NCI-H510A treated with DMSO at 0.1 percent for 48 hours (cell line): ENCODE measurements at places on chromosomes 11 and 22.
A peak's percentile ranks its signal among the peaks of the same experiment; 100 is the strongest.

- DNase-seq = no peak
These were observed 370.7 kb upstream of the CCDC90B start for GRCh38 chr11:83656796-83657330.

DNA sequence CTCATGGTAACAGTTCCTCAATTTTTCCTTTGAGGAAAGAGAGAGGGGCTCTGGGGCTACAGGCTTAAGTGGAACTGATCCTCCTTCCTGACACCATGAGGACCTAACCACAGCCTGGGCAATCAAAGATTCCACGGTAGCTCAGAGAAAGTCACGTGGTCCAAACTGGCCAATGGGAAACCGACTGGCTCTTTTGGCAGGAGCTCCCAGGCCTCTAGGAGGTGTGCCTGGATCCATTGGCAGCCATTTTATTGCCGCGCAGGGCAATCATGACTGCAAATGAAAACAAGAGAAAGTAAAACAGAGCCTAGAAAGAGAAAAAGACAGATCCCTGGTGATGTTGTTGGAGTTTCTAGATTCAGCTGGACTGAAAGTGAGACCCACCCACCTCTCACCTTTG, 27.3 kb upstream of the ASPHD2 start:
- DNase-seq = no peak

- DNase-seq = no peak
These were observed 644.4 kb downstream of the TBC1D22A start for GRCh38 chr22:47406896-47407295.

DNA sequence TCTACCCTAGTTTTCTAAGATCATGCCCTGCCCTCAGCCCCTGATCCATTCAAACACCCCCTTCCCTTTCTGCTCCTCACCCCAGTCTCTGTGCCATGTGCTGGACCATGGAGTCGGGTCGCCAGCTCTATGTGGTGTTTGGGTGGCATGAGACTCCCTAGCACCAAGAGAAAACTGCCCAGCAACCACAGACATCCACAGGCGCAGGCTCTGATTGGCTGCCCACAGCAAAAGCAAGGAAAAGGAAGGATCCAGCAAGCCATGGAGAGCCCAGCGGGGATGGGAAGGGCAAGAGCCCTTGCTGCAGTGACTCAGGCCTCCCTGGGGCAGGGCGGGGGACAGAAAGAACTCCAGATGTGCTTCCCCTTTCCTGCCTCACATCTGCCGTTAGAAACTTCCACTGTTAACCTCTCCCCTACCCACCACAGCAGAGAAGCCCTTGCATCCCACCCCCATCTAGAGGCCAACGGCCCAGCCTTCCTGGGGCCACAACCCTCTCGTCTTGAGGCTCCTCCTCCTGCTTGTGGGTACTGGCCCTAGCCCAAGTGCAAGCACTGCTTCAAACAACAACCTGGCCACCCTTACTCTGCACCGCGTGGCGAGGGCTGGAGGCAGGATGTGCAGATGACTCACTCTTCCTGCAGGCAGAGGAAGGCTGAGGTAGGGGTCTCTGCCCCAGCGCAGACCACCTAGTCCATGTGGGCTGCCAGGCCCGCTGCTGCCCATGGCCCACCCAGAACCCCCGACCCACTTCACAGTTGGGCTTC, 9.7 kb upstream of the AHNAK start:
- DNase-seq = peak; percentile 46

- no peak for DNase-seq
These were observed 20.9 kb downstream of the NCF4 start for GRCh38 chr22:36881504-36882245.

GRCh38 chr22:30219049-30219654, 27.4 kb downstream of the LIF start:
- DNase-seq = no peak

DNA sequence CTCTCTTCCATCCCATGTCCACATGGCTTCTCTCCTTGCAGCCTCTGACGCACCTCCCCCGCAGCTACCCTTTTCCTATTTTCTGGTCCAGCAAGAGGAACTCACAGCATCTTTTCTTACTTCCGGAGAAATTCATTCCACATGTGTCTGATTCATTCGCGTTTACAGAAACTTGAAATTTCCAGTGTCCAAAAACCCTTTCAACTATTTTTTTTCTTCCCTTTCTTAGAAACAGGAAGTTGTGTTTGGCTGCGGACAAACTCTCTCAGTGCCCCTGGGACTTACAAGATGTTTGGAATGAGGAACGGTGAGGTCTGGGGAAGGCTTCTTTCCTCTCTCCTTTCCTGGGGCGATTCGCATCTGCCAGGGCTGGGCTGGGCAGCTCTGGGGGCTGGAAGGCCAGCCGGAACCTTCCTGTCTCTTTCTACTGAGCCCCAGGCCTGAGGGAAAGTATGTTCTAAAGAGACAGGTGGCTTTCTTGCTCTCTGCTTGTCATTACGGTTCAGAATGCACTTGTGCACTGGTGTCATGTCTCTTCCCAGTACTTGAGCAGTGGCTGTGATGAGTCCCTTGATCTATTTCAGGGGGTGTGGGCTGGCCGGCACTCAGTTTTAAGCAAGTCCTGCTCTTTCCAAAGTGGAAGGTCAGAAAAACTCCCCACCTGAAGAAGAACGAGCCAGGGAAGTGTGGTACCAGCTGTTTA, 27.5 kb downstream of the ADAMTS8 start:
- no peak for DNase-seq

DNA sequence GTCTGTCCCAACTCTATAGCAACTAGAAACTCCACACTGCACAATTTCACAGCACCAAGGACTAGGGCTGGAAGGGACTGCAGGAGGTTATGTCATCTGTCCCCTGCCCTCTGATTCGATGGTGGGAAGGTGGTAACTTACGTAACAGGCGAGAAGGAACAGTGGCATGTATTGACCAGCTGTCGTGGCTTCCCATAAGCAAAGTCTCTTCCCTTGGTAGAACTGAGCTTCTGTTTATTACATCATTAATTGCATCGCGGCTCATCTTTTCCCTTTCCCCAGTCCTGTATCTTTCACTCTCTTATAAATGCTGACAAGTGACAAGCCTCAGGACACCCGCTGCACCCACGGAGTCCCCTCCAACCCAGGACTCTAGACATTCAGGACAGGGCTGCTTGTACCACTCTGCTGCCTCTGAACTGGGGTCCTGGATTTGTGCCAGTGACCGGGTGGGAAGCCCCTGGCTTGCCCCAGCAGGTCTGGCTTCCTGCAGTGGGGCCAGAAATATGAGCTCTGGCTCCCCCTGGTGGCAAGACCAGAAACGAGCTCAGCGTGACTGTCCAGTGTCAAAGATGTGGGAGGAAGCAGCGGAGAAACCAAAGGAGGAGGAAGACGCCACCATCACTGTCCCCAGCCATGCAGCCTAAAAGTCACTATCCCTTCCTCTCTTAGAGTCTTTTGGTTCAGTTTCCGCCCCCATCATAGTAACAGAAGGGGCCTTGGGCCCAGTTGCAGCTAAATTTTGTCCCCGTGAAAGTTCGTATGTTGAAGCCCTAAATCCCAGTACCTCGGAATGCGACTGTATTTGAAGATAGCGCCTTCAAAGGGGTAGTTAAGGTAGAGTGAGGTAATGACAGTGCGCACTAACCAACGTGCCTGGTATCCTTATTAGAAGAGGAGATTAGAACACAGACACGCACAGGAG, 84.5 kb downstream of the ISX start:
- DNase-seq = peak; percentile 26

DNA sequence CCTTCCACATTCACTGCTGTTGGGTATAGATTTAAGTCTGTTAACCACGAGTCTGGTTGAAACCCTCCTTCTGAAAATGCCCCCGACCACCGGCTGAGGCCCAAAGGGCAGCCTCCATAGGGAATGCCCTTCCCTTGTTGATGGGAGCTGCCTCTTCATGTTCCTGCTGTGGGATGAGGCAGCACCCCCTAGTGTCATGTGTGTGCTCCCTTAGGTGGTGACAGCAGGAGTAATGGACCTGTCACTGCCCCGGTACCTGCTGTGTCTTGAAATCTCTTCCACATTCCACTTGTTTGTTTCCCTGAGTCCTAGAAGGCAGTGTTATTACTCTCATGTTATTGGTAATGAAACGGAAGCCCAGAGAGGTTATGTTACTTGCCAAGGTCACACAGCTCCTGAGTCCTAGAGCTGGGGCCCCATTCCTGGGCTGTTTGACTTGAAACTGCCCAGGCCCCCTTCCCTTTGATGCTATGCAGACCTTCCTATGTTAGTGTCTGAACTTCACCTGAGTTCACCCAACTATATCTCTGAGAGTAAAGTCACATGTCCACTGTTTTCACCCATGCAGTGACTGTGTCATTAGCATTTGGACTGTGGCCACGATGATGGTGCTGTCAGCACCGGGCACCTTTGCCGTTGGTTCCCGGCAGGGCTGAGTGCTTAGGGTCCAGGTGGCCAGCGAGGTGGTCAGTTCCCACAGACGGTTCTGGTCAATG, 234.3 kb downstream of the TBC1D22A start:
- no peak for DNase-seq

DNA sequence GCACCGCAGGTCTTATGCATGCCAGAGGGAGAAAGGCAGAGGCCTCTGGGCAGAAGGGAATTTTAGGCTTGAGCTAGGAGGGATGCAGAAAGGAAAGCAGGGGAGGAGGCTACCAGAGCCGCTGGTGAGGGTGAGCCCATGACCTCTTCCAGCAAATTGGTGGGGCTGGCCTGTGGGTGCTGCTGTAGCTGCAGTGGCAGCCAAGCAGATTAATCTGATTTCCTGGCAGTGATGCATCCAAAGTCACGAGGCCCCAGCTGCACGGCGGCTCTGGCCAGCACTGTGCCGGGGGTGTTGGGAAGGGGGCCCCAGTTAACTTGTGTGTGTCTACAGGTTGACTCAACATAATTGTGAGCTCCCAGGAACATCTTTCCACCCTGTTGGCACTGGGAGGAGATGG, 41.4 kb upstream of the B3GAT1 start:
- DNase-seq = no peak

DNA sequence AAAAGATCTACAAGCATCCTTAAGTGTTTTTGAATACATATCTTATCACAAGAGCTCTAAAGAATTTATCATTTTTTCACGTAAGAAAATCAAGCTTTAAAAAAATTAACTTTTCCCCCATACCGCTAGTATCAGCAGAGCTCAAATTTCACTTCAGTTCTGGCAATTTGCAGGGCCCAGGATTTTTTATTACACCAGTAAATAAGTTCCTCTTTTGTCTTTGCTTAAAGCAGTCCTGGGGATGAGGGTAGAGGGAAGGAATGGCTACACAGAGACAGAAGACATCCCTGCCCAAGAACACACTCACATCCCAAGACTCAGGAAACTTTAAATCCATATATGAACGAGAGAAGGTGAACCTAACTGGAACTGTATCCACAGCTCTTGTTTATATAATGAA, 22.6 kb upstream of the SORL1 start:
- DNase-seq = no peak

- DNase-seq = no peak
These were observed at the start of gene TTC36 for GRCh38 chr11:118527109-118527508. TSS of gene TTC36 (plus strand) at chr11:118527474. CDS start at chr11:118527495, 21 bp downstream.

DNA sequence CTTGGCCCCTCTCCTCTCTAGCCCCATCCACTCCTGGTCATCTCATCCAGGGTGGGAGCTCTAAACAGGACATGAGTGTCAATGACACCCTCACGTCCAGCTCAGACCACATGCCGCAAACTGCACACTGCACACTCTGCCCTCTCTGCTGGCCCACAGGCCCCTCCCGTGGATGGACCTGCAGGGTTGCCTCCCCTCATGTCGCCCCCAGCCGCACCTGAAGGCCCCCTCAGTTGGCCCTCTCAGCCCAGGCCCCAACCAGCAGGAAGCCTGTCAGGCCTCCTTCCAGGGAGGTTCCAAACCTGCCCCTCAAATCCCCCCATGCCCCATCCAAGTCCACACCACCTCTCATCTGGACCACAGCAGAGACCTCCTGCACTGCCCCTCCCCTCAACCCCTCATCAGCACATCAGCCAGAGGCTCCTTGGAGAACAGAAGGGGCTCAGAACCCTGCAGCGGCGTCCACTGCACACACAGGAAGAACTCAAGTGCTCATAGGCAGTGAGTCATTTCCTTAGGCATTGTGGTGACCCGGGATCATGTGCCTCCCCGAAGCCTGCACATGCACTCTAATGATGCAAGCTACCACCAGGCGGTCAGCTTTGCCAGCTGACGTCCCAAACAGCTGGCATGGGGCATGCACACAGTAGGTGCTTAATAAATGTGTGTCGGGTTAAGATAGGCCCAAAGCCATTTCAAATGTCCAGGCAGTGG, 12.9 kb upstream of the CDKN1C start:
- no peak for DNase-seq

- DNase-seq = no peak
These were observed 403 bp upstream of the SBF2 start for GRCh38 chr11:10294290-10294953.

- no peak for DNase-seq
These were observed 3.7 kb upstream of the TMEM109 start for GRCh38 chr11:60910281-60910687.

- no peak for DNase-seq
These were observed 2.6 kb upstream of the CARD18 start for GRCh38 chr11:105142167-105142566.

GRCh38 chr11:1102221-1102971, 27.7 kb downstream of the MUC2 start:
- no peak for DNase-seq

GRCh38 chr11:43404406-43404805, 45.7 kb downstream of the TTC17 start:
- DNase-seq = no peak

GRCh38 chr11:125257190-125257579, 92.6 kb downstream of the PKNOX2 start:
- no peak for DNase-seq

- no peak for DNase-seq
These were observed 833 bp downstream of the SCUBE2 start for GRCh38 chr11:9090488-9091043.

- DNase-seq = no peak
These were observed 66.2 kb downstream of the CCDC81 start for GRCh38 chr11:86440843-86441242.

DNA sequence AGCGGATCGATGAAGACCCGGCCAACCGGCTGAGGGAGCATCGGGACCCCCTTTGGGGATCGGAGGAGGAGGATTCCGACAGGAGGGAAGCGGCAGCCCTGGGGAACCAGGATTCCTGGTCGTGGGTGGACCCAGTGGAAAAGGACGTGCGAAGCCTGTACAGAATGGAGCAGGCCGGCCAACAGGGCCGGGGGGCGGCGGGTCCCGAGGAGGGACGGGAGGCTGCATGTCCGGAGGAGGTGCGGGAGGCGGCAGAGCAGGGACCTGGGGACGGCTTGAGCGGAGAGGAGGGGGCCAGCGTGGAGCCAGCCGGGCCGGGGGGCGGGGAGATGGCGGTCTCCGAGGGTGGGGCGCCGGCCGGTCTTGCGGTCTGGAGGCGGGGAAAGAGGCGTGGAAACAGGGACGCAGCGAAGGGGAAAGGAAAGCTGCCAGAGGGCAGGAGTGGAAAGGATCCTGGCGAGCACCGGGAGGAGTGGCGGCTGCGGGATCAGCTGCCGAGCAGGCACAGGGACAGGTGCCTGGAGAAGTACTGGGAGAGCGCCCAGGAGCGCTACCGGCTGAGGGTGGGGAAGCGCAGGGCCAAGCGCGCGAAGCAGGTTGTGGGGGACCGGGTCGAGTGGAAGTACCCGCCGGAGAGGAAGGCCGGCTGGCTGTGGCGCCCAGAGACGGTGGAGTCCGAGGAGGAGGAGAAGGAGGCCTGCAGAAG, at the start of gene ANO5:
ANO5 (plus strand) TSS at position 444 of the 706 bp plus-strand sequence. CDS start 408 bp downstream, outside the sequence.
- peak; percentile 18 for DNase-seq

- no peak for DNase-seq
These were observed 1.6 kb downstream of the THY1 start for GRCh38 chr11:119421351-119421750.
